Right ventricle myocardium superior (tissue), 1 donor: ENCODE measurements at places on chromosomes 1 and 21.

DNA sequence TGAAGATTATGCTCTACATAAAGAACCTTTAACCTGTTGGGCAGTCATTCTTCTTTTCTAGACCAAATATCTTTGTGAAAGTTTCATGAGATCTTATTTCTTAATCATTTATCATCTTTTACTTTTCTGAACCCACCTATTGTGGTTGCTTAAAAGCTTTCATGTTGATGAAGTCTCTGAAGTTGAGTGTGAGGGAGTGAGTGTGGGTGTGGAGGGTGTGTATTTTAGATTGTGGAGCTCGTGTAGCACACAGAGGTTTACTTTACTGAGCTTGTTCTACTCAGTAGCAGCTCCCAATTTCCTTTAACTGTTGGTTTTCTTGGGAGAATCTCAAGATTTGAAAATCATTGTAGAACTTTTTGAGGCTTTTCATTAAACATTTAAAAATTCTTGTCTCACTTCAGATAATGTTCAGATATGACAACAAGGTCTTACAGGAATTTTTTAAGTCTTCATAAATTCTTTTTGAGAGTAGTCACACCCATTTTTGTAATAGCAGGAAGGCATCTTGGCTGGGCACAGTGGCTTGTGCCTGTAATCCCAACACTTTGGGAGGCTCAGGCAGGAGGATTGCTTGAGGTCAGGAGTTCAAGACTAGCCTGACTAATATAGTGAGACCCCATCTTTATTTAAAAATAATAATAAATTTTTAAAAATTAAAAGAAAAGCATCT, 17.0 kb downstream of the SRRM1 start:
- DNase-seq: no peak

GRCh38 chr1:229012823-229013222, 258.1 kb upstream of the RAB4A start:
- no peak for DNase-seq

GRCh38 chr1:66834926-66835325, 33.9 kb upstream of the INSL5 start:
- DNase-seq: no peak

GRCh38 chr1:152735648-152736047, 22.2 kb upstream of the KPRP start:
- DNase-seq: no peak

DNA sequence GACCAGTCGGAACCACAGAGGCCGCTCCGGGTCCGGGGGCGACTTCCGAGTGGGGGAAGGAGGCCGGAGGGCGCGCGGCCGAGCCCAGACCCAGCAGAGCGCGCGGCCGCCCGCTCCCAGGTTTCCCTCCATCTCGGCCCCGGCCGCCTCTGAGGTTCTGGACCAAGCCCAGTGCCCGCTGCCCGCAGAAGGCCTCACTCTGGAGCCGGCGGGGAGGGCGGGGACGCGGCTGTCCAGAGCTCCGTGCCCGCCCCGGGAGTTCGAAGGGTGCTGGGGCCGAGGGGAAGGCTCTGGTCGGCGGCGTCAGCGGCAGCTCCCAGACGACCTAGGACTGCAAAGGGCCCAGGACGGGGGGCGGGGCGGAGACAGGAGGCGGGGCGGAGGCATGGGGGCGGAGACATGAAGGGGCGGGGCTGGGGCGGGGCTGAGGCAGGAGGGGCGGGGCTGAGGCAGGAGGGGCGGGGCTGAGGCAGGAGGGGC, 48.0 kb upstream of the SLC19A1 start:
- peak; percentile 82 for DNase-seq

DNA sequence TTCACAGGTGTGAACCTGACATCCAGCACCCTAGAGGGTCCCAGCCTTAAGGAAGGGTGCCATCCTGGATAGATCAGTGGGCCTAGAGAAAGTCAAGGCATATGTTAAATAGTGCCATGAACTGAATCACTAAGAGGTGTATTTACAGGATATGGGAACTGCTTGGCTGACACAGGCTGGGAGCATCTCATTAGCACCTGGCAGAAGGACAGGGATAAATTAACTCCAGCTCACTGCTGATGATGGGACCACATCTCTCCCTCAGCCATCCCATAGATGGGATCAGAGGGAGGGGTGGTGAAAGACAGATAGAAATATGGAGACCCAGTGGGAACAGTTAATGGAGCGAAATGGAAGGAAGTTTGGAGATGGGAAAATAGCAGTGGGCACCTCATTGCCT, 122.0 kb downstream of the IGSF21 start:
- no peak for DNase-seq

DNA sequence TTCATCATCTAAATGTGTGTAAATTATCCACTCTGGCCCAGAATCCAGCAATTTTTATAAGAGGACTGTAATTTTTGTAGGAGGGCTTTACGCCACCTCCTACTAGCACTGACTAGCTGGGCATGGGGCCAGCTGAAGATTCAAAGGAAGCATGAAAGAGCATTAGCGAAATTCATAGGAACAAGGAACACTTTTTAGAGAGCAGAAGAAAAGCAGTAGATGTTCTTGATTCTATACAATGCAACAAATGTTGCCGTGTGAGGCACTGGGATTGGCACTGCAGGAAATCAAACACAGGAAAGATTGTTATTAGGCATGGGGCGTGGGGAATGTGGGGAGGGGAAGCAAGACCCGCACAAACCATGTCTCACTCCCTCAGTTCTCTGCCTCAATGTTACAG, 58.4 kb upstream of the PARP1 start:
- no peak for DNase-seq

DNA sequence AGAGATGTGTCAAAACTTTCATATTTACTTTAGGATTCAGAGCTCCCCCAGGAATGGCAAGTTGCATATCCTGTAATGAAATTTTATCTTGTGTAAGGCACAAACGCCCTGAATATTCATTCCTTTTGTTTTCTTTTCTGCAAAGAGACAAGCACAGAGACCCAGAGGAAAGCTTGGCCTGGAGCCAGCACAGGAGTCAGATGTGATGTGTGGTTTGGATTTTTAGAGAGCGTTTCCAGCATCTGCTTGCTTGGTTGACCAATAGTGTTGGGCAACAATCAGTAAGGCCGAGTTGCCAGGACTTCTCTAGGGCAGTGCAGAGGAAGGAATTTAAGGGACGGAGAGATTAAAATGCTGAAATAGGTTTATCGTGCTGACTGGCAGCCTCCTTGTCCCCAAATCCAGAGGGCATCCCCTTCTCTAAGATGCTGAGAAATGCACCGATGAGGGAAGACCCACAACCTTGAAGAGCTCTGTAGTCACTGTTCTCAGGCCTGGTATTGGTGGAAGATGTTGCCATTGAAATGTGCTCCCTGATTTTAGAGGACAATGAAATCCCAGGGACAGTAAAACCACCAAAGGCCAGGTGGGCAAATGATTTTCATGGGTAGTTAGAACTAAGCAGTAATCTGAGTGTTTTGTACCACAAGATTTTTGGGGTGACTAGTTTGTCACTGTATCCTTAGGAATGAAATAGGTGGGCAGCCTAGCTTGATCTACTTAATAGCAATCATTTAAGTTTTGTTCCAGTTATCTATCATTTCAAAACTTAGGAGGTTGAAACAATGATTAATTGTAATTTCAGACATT, 37.9 kb upstream of the RHOU start:
- DNase-seq: peak; percentile 78

DNA sequence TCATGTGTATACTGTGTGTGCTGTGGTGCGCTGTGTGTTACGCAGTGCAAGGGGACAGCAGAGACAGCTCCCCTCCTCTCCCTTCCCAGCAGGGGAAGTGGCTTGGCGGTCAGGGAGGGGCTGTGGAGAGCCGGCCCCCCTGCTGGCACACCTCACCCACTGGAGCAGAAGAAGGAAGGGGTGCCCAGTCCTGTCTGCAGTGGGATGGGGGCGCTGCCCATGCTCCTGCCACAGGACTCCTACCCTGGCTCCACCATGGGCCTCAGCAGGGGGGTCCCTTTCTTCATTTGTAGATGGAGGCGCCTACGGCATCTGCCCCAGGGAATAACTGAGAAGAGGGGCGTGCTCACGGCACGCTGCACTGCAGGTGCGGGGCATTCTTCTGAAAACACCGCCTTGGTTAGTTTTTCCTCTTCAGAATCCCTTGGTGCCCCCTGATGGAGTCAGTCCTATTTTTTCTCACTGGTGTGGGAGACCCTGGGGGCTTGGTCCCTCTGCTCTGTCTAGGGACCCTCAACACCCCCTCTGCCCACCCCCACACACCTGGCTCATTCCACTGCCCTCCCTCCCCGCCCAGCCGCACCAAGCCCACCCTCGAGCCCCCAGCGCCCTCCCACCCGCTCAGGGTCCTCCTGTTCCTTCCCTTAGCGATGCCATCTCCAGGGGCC, 13.8 kb upstream of the LDLRAP1 start:
- DNase-seq: no peak

DNA sequence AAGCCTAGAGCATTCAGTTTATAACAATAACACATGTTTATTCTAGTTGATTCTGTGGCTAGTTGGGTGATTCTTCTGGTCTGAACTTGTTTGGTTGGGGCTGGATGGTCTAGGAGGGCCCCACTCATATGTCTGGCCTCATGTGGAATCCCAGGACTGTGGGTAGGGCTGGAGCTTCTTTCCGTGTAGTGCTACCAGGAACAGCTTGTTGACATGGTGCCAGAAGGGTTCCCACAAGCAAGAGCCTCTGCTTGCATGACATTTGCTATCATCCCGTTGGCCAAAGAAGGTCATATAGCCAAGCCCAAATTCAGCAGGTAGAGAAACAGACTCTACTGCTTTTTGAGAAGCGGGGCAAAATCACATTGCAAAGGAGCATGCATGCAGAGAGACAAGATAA, 67.6 kb upstream of the PPP2R5A start:
- DNase-seq: no peak

DNA sequence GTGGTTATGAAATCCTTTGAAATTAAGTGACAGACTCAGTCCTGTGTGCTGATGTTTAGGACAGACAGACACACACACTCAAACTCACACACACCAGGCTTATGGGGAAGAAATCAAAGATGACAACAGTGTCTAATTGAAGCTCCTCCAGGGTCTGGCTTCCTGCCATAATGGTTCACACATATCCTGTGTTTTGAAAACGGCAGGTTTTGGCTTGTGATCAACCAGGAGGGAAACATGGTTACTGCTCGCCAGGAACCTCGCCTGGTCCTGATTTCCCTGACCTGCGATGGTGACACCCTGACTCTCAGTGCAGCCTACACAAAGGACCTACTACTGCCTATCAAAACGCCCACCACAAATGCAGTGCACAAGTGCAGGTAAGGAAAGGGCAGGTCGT, 4.6 kb downstream of the MTARC1 start:
- DNase-seq: no peak

GRCh38 chr1:226482975-226483700, 65.4 kb upstream of the STUM start:
- DNase-seq: no peak

- peak; percentile 55 for DNase-seq
Measured at GRCh38 chr1:39091845-39092645, 65.9 kb downstream of the NDUFS5 start.

DNA sequence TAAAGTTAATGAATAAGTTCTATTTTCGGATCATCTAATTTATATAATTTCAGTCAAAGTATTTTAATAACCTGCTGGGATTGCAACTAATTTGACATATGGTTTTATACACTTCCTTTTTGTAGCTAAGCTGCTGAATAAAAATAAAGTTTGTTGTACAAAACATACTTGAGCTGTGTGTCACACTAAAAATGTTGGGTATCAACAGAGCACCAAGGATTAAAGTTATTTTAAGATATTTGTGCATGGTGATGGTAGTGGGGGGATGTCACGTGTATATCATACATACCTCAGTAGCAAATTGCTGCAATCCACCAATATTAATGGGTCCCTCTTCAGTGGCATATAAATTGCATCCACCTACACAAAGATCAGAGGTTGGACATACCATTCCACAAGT, 199.6 kb downstream of the DPYD start:
- DNase-seq: no peak

GRCh38 chr1:112386731-112387346, 9.2 kb upstream of the CTTNBP2NL start:
- DNase-seq: peak; percentile 40

DNA sequence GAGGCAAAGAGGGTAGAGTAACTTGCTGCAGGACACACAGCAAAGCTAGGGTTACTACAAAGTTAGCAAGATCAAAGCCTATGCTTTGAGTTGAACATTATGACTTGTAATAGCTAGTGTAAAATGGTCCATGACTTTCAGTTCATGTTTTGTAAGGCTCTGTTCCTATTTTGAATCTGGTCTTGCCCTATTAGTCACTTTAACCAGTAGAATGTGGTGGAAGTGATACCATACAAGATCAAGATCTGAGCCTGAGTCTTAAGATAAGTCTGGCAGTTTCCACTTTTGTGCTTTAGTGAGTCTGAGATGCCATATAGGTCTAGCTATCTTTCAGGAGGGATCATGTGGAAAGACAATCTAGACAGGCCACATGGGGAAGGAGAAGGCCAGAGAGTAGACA, 282.1 kb upstream of the BRINP3 start:
- no peak for DNase-seq

- no peak for DNase-seq
Measured at GRCh38 chr1:27545876-27546275, 55.9 kb upstream of the WASF2 start.

DNA sequence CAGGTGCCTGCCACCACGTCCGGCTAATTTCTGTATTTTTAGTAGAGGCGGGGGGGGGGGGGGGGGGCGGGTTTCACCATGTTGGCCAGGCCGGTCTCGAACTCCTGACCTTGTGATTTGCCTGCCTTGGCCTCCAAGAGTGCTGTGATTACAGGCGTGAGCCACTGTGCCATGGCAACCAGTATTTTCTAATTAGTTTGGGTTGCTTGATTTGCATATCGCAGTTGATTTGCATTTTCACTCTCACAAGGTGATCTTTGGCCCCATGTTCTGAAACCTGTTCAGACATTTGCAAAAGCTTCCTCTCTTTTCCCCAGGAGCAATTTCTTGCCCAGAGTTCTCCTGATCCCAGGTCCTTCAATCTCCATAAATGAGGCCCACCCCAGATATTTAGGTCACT, 1.7 kb downstream of the TOR3A start:
- DNase-seq: no peak

DNA sequence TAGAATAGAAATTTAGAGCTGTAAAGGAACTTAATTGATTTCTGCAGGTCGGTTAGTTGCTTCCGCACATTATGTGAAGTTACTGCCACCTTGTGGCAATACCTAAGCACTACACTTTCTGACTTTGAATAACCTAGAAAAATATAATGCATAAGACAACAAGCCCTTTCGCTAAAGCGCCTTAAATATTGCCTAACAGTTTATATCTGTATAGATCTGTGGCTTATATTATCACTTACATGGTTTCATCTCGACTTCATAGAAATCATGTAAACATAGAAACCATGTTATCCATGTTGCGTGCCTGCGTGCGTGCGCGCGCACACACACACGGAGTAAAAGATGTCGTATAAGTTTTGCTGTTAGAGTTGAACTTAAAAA, 10.9 kb upstream of the IFI16 start:
- DNase-seq: peak; percentile 70
